ENCODE measurements at places on chromosomes 16 and 17.
A peak's percentile ranks its signal among the peaks of the same experiment; 100 is the strongest.

DNA sequence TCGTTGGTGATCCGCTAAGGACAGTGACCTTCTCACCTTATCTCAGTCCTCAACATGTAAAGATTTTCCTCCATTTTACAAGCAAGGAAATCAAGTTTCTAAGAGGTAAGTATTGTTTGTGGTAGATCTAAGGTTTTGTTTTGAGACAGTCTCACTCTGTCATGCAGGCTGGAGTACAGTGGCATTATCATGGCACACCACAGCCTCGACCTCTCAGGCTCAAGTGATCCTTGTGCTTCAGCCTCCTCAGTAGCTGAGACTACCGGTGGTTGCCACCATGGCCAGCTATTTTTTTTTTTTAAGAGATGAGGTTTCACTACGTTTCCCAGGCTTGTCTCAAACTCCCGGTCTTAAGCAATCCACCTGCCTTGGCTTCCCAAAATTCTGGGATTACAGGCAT, 34.9 kb downstream of the PRKCA start:
- no peak for DNase-seq

DNA sequence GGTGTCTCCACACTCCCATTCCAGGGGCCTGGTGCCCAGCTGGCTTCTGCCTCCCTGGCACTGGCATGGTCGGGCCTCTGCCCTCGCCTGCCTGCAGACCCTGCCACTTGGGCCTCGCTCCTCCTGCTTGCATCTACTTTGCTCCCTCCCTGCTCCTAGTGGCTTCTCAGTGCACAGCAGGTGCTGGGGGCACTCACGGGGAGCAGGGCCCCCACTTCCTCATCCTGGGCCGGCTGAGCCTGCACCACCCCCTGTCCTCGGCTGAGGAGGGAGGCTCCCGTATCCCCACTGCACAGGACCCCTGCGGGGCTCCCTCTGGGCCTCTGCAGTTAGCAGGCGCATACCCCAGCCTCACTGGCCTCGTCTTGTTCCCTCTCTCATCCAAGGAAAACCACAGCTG, 35.2 kb downstream of the CIBAR2 start:
- DNase-seq, result no peak

GRCh38 chr17:82314012-82314726, 3.2 kb downstream of the CD7 start:
- no peak for DNase-seq

DNA sequence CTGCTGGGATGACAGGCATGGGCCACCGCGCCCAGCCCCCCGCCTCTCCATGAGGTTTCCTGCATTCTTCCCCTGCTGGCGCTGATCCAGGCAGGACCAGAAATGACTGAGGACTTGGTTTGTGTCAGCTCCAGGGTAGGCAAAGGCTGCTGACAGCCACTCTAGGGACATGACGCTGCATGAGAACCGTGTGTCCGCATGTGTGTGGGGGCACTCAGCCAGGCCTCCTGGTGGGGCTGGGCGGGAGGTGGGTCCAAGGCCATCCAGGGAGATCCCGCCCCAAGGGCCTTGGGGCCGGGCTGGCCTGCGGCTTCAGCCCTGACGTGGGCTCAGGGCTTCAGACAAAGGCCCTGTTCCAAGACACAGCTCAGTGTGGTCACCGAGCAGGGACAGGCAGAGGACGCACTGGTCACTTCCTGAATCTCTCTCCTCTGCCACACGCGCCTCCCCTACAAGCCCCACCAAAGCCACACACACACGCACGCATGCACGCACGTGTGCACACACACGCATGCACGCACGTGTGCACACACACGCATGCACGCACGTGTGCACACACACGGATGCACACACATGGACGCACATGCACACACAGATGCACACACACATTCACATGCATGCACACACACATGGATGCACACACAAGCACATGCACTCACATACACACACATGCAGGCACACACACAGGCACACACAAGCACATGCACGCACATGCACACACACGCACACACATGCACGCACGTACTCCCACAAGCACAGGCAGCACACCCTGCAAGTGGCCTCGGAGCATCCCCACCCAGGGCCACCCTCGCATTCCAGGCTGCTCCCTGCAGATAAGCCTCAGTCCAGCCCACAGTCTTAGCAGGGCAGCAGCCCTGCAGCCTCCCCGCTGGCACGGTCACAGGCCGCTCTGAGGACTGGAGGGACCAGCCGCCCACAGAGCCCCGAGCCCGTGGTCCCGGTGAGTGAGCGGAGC, 5.3 kb upstream of the TMEM204 start:
- DNase-seq, result no peak

DNA sequence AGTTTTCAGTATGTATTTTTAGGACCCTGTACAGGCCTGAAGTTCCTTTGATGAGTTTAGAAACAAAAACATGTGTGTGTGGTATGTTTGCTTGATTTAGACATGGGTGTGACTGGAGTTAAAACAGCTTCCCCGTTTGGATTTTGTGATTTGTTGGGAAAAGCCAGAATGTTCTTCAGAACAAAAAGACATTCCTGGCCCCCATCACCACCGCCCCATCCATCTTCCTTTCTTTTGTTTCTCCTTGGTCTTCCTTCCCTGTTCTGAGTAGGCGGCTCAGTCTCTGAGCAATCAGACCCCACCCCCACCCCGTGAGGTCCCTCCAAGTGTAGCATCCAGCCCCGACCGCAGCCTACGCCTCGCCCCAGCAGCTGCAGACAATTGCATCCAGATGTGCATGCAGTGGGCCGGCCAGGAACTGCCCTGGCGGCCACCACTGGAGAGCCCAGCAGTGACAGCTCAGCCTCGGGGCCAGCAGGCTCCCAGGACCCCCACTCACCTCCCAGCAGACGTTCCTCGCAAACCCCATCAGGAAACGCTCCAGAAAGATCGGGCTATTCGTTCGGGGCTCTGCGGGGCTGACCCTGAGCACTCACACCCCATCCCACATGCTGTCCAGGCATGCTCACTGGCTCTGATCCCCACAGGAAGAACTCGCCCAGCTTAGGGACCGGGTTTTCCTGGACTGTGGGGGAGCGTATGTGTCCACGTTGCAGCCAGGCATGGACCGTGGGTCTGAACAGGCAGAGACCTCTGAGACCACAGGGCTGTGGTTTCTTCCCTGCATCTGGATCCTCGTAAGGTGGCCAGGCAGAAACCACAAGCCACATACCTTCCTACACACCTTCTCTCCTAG, 99.8 kb upstream of the CDH5 start:
- no peak for DNase-seq

GRCh38 chr17:65175952-65176351, 38.8 kb downstream of the RGS9 start:
- DNase-seq, result no peak

DNA sequence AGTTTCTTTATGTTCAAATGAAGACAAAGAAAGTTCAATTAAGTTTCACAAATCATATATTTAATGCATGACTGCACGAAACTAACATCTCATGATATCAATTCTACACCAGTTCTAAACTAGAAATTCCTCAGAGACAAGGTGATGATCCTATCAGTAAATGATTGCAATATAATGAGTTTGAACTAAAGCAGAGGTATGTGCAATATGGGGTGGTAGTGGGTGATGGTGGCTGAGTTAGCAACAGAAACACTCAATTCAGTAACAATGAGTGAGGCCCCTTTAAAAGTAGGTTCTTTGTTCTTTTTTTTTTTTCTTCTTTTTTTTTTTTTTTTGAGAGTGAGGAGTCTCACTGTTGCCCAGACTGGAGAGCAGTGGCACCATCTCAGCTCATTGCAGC, 1551.7 kb upstream of the GOT2 start:
- DNase-seq, result no peak

DNA sequence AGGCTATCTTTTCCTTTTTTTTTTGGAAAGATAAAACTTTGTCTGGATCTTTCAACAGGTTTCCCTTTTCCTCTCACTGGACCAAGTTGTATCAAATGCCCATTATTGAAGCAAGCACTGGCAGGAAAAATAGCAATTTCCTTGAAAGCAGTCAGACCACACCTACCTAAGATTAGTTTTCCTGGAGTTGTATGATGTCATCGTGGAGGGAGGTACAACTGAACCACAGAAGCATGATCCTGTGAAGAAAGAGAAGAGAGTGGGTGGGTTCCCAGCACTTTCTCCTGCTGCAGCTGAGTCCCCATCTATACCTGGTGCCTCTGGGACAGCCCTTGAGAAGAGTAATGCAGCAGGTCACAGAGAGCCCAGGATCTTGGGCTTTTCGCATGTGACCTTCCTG, 63.6 kb upstream of the ERCC4 start:
- DNase-seq, result no peak

DNA sequence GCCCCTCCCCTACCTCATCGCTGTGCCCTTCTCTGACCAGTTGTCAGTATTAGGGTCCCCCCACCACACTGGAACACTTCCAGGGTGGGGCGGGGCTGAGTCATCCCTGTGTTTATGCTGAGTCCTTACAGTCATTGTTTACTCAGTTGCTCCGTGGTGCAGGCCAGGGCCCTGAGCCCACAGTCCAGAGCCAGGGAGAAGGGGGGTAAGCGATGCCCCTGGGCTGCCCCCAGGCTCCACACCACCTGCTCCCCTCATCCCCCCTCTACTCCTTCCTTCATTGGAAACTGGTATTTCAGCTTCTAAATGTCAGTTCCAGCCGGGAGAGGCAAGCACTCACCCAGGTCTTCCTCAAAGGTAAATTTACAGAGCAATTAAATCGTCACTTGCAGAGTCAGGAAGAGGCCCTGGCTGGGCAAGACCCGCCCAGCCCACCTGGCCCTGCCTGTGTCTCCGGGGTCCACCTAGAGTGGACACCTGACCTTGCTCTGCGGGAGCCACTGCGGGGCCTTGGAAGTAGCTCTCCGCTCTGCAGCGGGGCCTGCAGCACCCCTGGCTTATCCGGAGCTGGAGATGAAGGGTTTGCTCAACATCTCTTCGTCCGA, 4.8 kb downstream of the ATP2A3 start:
- DNase-seq, result peak; percentile 82

DNA sequence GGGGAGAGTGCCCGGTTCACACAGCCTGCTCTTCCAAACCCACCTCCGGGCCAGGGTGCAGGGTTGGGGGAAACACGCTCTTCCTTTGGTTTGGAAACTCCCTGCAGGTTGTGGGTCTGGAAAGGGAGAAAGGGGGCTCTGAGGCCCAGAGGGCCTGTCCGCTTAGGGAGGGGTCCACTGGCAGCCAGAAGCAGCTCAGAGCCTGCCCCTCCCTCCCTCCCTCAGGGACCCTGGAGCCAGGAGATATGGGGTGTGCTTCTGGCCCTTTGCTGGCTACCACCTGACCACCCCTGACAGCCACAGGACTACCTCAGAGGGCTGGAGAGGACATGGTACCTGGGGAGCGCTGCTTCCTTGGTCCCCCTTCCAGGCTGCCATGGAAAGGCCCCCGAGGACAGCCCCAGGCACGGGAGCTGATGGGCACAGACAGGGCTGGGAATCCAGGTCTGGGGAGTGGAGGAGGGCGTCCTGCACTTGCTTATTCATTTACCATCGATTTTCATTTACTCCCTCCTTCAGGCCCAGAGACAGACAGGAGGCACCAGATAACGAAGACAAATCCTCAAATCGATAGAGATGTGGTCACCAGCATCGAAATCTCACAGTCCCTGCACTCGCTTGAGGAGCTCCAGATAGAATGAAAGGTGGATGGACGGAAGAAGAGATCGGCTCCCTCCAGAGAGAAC, 48.4 kb upstream of the DOC2B start:
- no peak for DNase-seq

DNA sequence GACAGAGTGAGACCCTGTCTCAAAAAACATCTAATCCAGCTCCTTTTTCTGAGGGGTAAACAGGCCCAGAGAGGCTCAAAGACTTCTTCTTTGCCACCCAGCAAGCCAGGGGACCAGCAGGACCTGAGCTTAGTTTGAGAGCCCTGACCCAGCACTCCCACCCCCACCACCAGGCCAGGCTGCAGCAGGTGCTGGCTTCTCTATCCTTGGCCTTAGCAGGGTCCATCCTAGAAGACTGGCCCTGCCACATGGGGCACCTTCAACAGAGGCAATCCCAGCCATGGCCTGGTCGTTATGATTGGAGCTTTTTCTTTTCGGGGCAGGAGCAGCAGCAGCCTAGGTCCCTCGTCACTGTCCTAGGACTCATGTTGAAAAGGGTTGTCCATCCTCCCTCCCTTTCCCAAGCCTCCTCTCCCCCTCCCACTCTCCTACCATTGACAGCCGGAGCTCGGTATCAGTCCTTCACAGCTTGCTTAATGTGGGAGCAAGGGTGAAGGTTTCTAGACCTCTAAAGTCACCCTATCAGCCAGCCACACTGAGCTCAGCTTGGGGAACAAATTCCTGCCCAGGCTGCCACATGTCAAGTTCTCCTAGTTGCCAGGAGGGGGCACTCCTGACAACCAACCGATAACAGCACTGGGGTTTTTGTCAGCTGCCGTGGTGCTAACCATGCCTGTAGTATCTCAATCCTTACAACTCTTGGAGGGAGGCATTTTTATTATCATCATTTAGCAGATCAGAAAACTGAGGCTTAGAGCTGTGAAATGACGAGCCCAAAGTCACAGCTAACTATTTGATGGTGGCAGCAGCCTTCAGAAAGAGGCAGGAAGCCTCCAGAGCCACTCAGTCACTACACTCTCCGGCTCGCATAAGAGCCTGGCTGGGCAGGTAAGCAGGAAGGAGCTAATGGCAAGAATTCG, 11.2 kb downstream of the MRPL27 start:
- DNase-seq, result no peak

DNA sequence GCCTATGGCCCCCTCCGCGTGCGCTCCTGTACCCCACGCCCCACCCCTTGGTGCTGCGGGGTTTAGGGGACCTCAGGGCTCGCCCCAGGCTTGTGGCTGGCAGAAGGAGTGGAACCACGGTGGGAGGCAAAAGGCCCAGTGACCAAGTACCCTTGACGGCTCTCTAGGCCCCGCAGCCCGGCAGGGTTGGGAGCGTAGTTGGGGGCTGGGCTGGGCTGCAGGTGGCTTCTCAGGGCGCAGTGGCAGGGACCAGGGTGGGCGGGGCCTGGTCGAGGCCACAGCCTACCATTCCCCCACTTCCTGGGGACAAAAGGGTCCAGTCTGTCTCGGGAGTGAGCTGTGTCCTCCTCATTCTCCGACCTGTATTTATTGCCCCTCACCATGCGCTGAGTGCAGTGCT, 124.9 kb downstream of the RBFOX3 start:
- DNase-seq, result no peak

DNA sequence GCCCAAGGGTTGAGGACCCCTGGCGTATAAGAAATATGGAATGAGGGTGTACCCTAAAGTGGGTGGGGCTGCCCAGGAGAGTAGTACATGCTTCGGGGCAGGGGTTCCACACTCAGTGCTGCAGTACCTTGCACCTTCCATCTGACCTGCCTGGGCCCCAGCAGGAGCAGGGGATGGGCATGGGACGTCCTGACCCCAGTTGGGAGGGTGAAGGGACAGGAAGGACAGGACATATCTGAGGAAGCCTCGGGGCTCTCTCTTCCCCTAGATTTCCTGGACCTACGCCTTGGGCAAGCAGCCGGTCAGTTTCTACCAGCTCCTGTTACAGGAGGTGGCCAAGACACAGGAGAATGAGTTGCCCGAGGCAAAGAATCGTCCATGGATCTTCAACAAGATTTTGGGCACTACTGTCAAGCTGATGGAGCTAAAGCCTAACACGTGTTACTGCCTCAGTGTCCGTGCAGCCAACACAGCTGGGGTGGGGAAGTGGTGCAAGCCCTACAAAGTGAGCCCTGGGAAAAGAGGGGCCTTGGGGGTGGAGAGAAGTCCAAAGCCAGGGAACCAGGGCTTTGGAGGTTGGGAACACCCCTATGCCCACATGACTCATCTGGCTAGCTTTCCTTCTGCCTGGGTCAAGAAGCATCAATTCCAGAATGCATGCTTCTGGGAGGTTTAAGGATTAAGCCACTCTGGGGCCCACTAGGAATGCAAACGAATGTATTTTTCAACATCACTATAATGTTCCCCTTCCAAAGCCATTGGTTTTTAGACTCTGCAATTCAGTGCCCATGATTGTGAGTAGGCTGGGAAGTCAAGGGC, 7.9 kb downstream of the FNDC8 start:
- no peak for DNase-seq

- DNase-seq, result no peak
These were observed 34.9 kb downstream of the BCO1 start for GRCh38 chr16:81273223-81273950.
